Stimulated activated CD8-positive, alpha-beta memory T cell treated with anti-CD3 and anti-CD28 coated beads, Interleukin-12 subunit alpha, Interleukin-12 subunit beta, amount 100 ng/mL, for 4 hours (primary cell): ENCODE measurements at places on chromosomes 2 and 18.

GRCh38 chr18:35073186-35074105 is 32.2 kb downstream of the MAPRE2 start:
- no peak for DNase-seq

- DNase-seq: no peak
These were observed 84.5 kb upstream of the SNTG2 start for GRCh38 chr2:866009-866680.

- no peak for DNase-seq
These were observed 247.5 kb downstream of the NBAS start for GRCh38 chr2:15313657-15314056.

DNA sequence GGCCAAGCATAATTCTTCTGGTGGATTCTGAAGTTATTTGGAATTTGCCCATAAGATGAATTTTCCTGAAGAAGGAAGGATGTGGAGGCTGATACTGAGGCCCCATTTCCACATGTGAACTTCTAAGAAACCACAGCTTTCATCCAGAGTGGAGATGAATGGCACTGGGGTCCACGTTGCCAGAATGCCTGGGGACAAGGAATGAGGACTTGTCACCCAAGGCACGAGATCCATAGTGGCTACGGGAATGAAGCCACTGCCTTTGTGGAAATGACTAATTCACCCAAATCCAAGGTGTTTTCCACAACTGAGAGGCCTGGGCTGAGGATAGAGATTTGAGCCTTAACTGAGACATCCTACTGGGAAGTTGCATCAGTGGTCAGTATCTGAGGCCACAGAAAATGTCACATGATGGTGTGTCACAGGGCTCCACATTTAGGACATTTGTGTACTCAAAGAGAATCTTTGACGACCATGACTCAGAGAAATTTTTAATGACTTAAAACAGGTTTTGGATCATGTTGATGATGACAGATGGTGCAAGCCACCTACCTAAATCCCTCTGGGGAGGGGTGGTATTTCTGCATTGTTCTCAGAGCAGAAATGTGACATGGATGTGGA is 286.1 kb downstream of the SOX11 start:
- no peak for DNase-seq

GRCh38 chr2:127859712-127860085 is 1.7 kb upstream of the POLR2D start:
- peak; percentile 36 for DNase-seq

GRCh38 chr2:129050101-129050500 is 731.4 kb upstream of the HS6ST1 start:
- DNase-seq: no peak

DNA sequence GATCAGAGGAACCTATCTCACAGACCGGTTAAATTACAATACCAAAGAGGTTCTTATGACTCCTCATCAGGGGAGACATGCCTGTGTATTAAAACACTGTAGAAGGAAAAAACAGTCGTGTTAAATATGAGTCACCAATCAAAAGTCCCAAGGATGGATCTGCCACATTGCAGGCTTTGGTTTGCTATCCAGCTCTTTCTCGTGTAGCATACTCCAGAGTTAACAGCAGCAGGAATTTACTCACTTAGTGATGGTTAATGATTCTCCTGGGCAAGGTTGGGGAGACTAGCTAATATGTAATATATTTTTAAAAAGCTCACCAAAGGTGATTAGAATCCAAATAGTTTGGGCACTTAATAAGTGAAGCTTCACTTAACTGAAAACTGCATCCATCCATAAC is 109.7 kb downstream of the MBD5 start:
- no peak for DNase-seq

DNA sequence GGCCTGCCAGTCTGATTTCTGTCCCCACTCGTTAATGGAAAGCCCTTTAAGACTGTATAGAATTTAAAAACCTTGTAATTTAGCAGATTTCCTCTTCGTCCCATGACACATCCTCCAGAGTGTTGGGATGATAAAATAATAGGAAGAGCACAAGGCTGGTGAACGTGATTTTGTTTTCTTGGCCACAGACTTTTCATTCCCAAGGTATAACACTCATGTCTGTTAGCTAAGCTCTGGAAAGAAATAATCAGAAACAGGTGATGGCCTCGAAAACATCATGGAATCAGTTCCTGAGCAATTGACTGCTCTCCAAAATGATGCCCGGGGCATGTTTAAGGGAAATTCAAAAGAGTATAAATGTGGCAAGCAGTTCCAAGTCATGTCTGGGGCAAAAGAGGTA is 337.8 kb upstream of the TCF4 start:
- no peak for DNase-seq

- DNase-seq: no peak
These were observed 1.0 kb downstream of the PLEK start for GRCh38 chr2:68366083-68366560.

DNA sequence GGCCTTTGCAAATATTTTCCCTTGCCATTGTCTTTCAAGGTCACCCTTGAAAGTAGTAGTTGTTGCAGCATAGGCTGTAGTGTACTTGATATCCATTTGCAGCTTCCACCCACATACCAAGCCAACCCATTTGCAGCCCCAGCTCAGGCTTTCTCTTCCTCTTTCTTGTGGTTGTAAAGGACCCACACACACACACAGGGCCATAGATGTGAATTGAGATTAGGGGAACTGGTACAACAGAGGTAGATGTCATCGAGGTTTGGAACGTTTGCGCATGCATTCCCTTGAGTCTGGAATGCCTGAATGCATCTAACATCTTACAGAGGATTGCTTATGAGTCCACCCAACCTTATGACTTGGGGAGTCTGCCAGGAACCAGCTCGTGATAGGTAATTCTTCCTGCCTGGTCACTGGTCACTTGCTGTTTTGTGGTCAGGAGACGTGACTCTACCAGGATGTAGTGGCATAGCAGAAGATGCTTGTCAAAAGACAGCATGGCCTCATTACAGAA is 91.9 kb downstream of the MRPS9 start:
- no peak for DNase-seq

DNA sequence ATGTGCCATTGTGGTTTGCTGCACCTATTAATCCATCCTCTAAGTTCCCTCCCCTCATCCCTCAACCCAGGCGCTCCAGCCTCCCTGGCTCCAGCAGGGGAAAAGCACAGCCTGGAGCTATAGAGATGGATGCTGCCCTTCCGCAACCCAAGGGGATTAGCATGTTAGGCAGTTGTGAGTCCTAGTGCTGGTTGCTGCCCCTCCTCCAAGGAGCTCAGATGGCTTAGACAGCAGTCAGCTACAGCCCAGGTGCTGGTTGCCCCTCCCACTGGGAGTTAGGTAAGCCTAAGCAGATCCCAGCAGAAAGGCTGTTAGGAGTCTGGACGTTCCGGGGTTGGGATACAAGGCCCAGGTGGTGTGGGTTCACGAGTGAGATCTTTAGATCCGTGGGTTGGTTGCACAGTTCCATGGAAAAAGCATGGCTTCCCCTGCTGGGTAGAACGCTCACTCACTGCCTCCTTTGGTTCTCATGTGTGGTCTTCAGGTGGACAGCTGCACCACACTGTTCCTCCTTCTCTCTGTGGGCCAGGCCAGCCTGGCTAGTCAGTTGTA is 446.1 kb downstream of the ZNF804A start:
- DNase-seq: no peak
